Activated CD4-positive, alpha-beta T cell treated with anti-CD3 and anti-CD28 coated beads, Interleukin-2, Interleukin-6, amounts not matched to agents 100 ng/mL and 50 ng/mL, durations not matched to agents 16 hours and 8 hours (primary cell): ENCODE measurements at places on chromosomes 3 and 15.

GRCh38 chr3:155465664-155466063, 172.2 kb upstream of the STRIT1 start:
- DNase-seq: no peak

- DNase-seq: no peak
Measured at GRCh38 chr3:86930181-86930580, 60.8 kb downstream of the VGLL3 start.

DNA sequence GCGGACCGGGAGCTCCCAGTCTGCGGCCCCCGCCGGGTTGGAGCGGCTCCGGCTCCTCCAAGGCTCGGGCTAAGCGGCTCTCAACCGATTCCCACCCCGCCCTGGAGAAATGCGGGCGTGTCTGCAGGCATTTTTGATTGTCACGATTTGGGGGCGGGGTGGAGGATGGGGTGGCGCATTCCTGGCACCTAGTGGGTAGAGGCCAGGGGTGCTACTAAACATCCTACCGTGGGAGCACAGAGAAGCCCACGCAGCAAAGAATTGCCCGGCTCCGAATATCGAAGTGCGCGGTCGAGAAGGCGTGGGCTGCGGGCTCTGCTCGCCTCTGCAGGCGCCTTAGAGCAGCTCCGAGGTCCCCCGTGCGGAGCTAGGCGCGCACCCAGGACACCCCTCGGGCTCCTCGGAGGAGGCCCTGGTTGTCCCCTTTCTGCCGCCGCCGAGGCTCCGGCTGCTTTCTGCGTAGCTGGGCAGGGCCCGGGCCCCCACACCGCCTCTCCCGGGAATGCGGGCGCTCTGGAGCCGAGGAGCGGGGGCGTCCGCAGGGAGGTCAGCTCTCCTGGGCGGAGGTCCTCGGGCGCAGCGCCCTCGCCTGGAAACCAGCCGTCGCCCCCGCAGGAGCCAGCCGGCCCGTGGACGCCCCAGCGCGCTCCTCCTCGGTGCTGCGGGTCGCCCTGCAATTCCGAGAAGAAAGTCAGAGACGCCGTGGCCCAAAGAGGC, 16.5 kb upstream of the LAMP3 start:
- DNase-seq: peak; percentile 41

DNA sequence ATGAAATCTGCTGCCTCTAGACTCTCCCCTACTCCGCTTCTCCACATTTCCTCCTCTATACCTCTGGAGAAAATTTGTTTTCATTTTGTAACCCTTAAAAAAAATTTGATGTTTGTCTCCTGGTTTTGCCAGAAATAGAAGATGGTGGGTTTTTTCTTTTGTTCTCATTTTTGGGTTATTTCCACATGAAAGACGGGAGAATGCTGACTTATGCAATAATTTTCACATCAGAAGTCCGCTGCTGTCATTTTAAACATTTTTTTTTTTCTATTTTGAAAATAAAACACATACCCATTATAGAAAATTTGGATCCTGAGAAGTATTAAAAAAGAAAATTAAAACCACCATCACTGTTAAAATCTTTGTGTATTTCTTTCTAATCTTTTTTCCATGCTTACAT, 320.8 kb upstream of the NR2E3 start:
- no peak for DNase-seq

DNA sequence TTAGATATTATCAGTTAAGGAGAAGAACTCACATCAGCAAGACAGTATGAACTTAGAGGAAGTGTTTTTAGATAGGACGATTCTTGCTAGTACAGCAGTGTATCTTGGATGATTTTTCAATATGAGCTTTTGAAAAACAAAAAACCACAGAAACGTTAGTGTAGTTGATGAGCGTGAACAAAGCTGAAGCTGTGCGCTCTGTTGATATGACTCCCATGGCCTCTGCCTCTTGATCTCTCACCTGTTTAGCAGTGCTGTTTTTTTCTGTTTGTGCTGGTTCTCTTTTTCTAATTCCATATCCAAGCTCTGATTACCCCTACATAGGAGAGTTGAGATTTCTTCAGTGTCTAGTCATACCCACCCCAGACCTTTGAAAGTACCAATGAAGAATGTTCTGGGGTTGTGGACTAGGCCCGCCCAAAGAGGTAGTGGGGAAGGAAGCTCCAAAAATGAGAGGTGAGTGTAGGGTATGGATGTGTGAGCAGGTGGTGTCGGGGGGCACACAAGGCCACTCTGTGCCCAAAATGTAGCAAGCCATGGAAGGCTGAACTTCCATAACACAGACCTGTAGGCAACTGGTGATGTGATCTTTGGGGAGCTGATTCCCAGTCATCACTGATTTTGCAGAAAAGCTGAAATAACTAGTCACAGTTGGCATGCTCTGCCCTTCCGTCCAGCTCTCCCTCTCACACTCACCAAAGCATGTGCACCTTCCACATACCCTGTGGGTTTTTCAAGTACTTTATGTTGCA, 20.0 kb upstream of the CMTM7 start:
- peak; percentile 24 for DNase-seq

DNA sequence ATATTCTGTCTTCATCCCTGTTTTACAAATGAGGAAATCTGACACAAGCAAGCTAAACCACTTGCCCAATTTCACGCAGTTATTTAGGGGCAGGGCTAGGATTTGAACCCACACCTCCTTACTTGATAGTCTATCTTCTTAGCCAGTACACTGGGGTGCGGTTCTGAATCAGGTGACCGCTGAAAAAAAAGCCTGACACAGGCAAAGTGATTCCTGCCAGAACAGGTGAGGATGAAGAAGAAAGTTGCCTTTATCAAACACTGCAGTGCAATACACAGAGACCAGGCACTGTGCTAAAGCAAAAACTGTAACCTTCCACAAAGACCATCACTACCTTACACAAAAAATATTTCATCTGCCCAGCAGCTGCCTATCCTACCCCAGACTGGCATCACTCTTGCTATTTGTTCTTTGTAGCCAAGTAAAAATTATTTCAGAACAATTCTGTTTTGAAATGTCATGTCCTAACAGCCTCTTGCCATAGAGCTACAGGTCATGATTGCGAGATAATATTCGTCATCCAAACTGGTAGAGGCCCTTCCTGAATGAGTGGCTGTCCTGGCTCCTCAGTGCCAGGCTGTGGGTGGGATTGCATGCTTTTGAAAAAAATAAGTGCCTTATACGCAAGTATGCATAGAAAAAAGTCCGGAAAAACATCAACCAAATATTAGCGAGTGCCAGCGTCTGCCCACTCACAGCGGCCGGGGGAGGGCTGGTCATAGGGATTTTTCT, 142.3 kb upstream of the TPM1 start:
- no peak for DNase-seq

- DNase-seq: no peak
Measured at GRCh38 chr15:69149803-69150202, 10.6 kb upstream of the GLCE start.

GRCh38 chr3:172288651-172289050, 159.6 kb downstream of the GHSR start:
- DNase-seq: peak; percentile 6

DNA sequence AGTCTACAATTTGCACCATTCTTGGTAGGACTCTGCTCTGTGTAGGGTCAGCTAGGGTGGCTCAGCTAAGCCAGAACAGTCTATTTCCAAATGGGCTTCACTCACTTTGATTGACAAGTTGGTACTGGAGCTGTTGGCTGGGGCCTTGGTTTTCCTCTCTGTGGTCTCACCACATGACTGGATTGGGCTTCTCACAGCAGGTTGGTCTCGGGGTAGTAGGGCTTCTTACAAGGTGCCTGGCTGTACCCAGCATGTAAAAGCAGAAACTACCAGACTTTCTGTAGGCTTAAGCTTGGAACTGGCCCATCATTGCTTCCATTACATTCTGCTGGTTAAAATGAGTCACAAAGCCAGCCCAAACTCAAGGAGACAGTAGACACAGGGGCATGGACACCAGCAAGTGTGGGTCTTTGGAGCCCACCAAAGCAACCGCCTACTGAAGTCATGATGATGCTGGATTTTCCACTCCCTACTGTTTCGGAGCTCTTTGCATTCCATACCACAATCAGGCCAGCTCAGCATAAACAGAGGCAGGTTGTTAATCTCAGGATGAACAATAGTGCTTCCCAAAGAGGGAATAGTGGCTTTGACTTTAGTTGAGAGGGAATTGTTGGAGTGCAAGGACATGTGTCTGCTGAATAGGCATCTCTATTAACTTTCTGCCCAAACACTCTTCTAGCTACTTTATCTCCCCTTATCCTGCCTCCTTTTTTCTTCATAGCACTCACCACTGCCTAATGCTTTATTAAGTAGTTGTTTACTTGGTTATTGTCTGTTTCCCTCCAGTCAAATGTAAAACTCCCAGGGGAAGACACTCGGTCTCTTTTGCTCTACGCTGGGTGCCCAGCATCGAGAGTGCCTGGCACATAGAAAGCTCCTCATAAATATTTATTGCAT, 78.0 kb upstream of the RARB start:
- DNase-seq: no peak
